Hypothalamus (tissue), 51 donors: ENCODE measurements at places on chromosomes 1 and 21.

- DNase-seq: no peak
These were observed 13.0 kb downstream of the UBE4B start for GRCh38 chr1:10045480-10046355.

DNA sequence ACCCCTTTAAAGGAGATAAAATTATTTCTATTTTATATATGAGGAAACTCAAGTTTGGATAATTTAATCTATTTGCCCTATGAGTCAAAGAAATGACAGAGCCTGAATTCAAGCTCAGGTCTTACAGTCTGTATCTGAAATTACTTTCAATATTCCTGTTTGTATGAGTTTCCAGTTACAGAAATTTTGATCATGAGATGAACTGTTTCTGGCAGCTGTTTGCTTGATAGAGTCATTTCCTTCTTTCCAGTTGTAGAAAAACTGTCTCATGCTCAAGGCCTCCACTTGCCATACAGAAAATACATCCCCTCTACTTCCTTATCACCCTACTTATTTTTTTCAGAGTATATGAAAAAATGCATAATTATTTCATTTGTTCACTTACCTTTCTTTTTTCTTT is 87.6 kb downstream of the PTPRC start:
- no peak for DNase-seq

DNA sequence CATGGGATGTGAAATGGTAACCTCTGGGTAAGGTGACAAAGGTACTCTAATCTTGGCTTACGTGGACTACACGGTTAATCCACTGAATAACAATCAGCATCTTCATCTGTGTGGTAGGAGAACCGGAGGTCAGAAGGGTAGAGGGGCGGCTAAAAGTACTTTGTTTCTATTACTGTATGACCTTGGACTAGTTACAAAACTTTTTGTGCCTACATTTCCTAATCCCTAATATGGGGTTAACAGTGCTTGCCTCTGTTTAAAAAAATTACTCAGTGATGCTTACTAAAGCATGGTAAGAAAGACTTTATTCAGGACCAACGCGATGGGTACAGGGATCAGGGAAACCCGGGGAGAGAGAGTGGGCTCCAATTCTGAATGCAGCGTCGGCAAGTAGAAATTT is 1.7 kb upstream of the MRPS6 start:
- DNase-seq: no peak

GRCh38 chr1:207002724-207003146 is 29.8 kb downstream of the C1orf116 start:
- DNase-seq: no peak

DNA sequence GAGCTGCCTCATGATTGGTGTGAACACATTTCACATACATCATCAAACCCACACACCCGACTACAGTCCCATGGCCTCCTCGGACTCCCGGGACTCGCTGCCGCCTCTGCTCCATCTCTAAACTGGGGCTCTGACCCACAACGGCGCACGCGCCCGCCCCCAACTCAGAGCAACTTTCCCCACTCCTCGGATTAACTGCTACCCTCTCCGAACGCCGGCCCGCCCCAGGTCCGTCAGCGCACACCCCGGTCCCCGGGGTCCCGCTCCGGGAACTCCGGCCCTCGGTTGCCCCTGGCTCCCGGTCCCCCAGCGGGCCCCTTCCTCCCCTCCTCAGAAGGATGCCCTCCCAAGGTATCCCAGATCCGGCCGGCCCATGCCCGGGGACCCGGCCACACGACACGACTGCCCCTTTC is 740 bp downstream of the DSTYK start:
- peak; percentile 62 for DNase-seq

- no peak for DNase-seq
These were observed 143.0 kb downstream of the CNIH3 start for GRCh38 chr1:224759135-224759534.

DNA sequence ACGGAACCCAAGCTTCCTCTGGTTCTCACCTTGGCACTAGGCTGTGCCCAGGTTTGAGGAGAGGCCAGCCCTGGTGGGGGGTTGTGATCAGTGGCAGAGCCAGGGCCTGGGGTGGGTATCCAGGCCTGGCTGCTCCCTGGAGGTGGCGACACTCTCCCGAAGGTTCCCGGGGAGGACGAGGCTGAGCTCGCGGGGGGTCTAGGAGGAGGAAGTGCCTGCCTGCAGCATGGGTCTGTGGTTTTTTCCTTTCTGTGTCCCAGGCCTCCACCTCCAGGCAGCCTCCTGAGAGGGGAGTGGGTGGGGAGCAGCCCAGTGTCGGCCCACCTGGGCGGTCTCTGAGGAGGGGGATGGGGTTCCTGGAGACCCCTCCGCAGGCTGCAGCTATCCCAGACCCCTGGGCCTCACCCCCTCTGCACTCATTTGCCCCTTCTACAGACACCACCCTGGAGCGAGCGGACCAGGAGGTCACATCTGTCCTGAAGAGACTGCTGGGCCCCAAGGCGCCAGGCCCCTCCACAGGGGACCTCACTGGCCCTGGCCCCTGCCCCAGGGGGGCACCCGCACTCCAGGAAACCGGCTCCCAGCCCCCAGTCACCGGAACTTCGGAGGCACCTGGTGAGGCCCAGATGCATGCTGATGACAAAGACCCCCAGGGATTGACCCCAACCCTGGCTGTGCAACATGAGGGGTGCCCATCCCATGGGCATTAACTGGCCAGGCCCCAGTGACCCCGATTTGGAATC is 44.3 kb downstream of the TRIM11 start:
- DNase-seq: no peak

DNA sequence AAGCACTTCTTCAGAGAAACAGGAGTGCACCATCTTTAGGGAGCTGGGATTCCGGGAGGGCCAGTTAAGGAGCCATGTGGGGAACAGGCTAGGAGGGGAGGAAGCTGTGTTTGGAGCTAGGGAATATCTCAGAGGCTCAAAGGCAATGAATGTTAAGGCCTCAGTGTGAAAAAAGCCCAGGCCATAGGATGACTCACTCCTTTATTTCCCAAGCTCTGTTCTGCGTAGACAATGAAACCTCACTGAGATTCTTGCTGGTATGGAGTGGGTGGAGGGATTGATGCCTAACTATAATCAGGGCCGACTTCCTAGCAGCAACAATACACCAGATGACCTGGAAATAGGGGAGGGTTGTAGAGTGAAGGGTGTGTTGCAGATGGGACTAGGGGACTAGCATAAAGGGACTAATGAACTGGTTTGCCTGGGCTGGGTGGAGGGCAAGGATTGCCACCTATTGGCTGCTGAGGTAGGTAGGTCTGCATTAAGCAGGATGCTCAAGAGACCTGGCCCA is 2.1 kb downstream of the GNAT2 start:
- DNase-seq: no peak

- DNase-seq: no peak
These were observed 174.1 kb downstream of the FOXD2 start for GRCh38 chr1:47611992-47612391.

DNA sequence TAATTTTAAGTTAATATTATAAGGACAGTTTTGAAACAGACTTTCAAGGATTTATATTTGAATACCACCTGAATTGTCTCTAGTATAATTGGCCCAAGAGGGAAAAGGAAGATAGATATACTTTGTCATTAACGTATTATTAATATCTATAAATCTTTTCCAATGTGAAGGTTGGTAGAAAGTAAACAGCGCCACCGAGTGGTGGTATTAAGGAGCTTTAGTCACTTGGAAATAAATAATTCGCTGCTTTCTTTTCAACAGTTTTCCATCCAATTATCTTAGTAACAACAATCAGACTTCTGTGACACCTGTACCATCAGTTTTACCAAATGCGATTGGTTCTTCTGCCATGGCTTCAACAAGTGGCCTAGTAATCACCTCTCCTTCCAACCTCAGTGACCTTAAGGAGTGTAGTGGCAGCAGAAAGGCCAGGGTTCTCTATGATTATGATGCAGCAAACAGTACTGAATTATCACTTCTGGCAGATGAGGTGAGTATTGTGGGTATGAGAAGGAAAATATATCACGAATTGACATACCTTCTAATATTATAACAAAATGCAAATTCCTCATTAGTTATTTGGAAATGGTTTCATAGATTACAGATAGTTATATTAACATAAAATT is 37.7 kb downstream of the SH3GLB1 start:
- peak; percentile 9 for DNase-seq

DNA sequence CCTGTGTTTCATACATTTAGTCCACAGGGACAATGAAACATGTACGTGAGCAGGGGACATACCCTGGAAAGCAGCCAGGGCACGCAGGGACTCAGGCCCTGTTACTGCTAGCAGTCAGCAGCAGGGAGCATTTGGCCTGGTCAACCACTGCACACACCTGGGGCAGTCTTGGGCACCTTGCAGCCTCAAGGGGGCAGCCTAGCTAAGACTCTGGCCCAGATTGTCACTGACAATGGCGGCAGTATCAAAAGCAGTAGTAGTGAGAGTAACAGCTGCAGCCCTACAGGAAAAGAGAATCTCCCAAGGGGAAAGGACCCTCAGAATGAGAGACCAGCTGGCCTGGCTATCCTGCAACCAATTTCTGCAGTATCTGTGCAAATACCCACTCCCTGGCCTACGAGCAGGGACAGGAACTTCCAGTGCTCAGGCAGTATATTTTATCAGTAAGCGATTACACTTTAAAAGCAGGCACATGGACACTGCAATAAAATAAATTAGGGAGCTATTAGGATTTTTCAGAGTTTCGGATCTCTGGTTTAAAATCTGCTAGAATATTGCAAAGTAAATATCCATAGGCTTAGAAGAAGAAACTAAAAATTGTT is 475.6 kb downstream of the LTN1 start:
- peak; percentile 26 for DNase-seq

DNA sequence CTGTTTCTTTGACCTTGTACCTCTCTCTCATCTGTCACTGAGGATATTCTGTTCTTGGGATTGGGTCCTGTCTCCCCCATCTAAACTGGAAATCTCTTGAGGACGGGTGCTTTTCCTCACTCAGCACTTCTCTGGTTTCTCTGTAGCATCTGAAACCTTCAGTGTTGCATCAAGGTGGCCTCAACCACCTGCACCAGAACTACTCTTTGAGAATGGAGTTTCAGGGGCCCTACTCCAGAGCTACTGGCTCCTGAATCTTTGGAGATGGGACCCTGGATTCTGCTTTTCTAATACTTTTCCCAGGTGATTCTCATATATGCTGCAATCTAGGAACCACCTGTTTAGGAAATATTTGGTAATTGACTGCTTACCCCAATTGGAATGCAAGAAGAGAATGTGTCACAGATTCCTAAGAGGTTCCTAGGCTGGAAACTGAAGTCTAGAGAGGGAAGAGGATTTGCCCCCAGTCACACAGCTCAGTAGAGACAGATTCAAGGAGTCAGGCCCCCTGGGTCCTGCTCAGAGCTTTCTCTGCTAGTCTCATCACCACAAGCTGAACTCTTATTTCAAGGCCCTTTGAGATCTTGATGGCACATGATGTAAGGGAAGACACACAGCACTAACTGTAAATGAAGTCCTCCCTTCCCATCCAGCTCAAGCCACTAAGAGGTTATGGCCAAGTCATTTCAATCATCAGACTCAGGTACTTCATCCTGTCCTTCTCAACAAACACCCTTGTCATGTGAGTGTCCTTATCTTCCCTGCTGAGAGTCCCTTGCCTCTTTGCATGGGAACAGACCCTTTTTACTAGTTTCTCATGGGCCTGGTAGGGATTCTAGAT is 48.7 kb downstream of the EIF2D start:
- no peak for DNase-seq

GRCh38 chr1:94678202-94678848 is 136.8 kb upstream of the F3 start:
- no peak for DNase-seq

DNA sequence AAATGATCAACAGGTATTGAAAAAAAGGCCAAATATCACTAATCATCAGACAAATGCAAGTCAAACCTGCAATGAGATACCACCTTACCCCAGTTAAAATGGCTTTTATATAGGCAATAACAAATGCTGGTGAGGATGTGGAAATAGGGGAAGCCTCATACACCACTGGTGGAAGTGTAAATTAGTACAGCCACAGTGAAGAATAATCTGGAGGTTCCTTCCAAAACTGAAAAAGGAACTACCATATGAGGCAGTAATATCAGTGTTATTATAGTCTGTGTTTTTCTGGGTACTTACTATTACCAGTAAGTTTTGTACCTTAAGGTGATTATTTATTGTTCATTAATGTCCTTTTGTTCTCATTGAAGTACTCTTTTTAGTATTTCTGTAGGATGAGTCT is 201.3 kb downstream of the MRPL39 start:
- no peak for DNase-seq

DNA sequence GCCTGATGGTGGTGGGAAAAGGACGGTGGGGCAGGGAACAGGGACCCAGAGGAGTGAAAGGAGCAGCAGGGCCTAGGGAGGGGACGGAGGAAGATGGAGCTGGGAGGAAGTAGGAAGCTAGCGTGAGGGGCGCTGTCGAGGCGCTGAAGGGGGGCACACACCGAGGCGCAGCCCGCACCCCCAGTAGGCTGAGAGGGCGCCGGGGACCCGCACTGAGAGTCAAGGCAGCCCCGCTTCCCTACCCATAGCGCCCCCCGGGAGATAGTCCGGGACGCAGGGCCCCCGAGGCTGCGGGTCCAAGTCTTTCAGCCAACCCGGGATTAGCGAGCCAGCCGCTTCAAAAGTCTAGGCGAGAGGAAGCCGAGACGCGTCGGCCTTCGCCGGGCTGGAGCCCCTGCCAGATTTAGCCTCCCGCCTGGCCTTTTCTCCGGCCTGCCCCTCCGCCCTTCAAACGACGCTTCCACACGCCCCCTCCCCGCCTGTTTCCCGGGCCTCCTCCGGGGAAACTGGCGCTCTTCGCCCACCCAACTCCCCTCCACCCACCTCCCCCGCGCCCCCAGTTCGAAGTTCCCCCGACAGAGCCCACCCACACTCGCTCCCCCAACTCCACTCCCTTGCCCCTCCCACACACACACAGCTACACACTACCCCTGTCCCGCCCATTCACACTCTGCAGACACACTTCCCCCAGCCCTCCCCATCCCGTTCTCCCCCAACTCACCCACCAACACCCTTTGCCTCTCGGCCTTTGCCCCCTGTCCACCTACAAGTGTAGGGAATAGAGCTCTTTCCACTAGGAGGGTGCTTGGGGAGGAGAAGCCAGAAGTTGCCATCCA is 7.8 kb upstream of the PROX1 start:
- DNase-seq: no peak

DNA sequence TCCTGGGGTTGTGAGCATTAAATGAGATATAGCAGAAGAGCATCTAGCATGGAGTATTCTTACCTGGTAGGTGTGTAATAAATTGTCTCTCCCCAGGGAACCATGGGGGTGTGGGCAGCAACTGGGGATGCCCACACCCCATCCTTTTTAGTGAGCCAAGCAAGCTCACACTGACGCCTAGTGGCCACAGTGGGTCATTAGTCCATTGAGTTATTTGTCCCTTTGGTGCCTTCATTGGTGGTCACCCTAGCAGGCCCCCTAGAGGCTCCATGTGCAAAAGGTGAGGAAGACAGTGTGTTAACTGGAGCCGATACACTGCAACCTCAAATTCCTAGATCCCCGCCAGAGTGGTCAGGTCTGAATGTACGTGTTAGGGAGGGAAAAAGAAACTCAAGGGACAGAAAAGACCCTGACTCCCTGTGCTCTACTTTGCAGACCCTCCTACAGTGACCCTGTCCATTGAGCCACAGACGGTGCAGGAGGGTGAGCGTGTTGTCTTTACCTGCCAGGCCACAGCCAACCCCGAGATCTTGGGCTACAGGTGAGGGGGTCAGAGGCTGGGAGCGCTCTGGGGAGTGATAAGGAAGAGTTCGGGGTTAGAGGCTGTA is 93.3 kb upstream of the CD1D start:
- DNase-seq: peak; percentile 17
